Thymus (tissue), 14 donors: ENCODE measurements at places on chromosomes 11 and 22. TPM values are rescaled to one million over a fixed set of nuclear protein-coding genes. Genes with fewer than 3 reads are reported as not detected.

The CD3E gene
- 328 TPM for polyA plus RNA-seq

The MCAT gene
- polyA plus RNA-seq: 12.3 TPM

The DEUP1 gene
- polyA plus RNA-seq: 0.23 TPM

The MRGPRX3 gene
- 0.05 TPM for polyA plus RNA-seq

The NRIP3 gene
- 0.80 TPM for polyA plus RNA-seq

The NPAS4 gene
- polyA plus RNA-seq: 0.05 TPM

The FZD4 gene
- polyA plus RNA-seq: 5.9 TPM

The SYCE3 gene
- 1.1 TPM for polyA plus RNA-seq

The MMP27 gene
- polyA plus RNA-seq: 0.09 TPM

The CHKB gene
- polyA plus RNA-seq: 299 TPM

The CREB3L1 gene
- polyA plus RNA-seq: 2.2 TPM

The C1QTNF4 gene
- 2.6 TPM for polyA plus RNA-seq

The LUZP2 gene
- polyA plus RNA-seq: 0.16 TPM

The ABTB2 gene
- 2.6 TPM for polyA plus RNA-seq

The DEFB131B gene
- polyA plus RNA-seq: not detected

The F2 gene
- 0.07 TPM for polyA plus RNA-seq

The XPNPEP3 gene
- polyA plus RNA-seq: 7.1 TPM

The MMP13 gene
- polyA plus RNA-seq: 0.75 TPM

The SCGB2A2 gene
- 38.8 TPM for polyA plus RNA-seq

The TPH1 gene
- polyA plus RNA-seq: 0.75 TPM

The SCN4B gene
- polyA plus RNA-seq: 1.3 TPM

The SYT12 gene
- polyA plus RNA-seq: 0.68 TPM
